T1000 (cell line): ENCODE measurements at places on chromosomes 3 and 15.

GRCh38 chr15:47846876-47847275 lies 129.6 kb downstream of the SEMA6D start:
- no peak for DNase-seq

- DNase-seq: no peak
Observed at GRCh38 chr3:5019411-5020241, 40.4 kb downstream of the BHLHE40 start.

GRCh38 chr3:139222100-139222657 lies 121.6 kb upstream of the MRPS22 start:
- no peak for DNase-seq

GRCh38 chr3:183498634-183499033 lies 56.9 kb downstream of the KLHL6 start:
- DNase-seq: no peak

DNA sequence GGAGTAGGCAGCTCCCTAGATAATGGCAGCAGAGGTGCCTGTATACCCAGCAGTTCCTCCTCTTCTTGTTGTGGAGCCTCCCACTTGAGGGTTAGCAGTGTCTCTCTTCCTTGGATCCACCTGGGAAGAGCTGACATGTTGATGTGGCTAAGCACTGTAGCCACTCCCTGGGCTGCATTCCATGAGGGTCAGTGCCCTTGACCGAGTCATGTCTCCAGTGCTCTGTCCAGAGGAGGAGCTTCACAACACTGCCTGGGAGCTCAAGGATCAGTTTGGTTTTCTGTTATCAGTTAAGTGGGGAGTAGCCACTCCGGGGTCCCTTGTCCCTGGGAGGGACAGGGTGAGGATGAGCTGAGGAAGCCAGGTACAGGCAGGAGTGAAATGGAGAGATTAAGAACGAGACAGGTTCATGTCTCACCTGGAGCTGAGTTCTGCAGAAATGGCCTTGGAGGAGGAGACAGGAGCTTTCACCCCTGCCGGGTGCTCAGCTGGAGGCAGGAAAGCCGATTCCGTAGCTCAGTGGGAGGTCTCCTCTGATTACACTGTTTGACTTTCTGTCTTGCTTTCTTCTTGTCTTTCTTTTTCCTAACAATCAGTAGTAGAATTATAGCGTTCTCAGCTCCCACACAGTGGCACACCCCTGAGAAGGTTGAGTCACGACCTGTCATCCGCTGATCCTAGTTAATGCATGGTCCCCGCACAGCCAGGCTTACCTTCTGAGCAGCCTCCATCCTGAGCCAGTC lies 57.9 kb upstream of the SEC22A start:
- DNase-seq: no peak

GRCh38 chr3:141482245-141482922 lies 4.4 kb upstream of the RASA2 start:
- peak; percentile 45 for DNase-seq

DNA sequence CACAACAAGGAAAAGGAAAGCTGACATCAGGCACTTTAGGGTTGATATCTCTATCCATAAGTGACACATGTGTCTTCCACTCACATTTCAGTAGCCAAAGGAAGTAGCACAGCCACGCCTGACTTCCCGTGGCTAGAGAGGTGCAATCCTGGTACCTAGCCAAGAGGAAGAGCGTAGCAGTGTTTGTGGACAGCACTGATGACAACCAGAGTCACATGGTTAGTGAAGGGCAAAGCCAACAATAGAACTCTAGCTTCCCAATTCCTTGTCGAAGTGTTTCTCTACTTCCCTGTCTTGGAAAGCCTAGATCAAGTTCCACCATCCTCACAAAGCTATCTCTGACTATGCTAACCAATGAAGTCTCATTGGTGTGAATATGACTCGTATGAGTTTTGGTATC lies 189.2 kb downstream of the RSL24D1 start:
- no peak for DNase-seq

GRCh38 chr3:30713885-30714503 lies 107.6 kb downstream of the TGFBR2 start:
- no peak for DNase-seq

DNA sequence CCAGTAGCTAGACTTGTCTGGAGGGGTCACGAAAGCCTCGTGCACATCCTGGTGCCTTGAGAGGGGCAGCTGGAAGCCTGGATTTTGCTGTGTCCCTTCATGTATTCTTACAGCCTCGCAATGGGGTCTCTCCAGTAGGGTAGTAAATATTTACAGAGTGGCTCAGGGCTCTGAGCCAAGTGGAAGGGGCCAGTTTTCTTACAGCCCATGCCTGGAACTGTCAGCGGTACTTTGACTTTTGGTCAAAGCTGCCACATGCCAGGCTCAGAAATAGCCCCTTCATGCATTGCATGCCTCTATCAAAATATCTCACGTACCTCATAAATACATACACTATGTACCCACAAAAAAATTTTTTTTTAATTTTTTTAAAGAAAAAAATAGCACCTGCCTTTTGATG lies 119.2 kb downstream of the OSBPL10 start:
- DNase-seq: no peak

DNA sequence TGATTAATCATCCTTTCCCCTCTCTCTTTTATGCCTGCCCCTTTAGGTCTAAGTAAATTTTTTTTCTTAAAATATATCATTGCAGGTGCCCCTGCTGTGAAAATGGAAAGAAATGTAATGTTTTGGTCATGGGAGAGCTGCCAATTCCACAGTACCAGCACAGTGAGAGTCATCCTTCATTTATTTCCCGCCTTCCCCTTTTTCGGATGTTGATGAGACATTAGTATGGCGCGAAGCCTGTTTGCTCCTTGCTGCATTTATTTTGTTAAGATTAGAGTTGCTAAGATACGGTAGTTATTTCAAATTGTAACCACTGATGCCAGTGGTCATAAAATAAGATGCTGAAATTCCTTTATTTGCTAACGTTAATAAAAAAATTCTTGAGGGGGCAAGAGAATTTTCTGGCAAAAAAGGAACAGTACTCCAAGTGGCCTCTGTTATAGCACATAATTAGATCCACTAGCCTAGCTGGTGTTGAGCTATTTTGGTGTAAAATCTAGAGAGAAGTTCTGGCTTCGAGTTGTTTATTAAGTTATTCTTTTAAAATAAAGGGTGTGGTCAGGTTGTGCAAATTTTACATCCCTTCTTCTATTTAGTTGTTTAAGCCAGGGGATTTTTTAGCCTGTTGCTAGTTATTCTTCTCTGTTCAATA lies 62.8 kb downstream of the MDFIC2 start:
- DNase-seq: no peak

DNA sequence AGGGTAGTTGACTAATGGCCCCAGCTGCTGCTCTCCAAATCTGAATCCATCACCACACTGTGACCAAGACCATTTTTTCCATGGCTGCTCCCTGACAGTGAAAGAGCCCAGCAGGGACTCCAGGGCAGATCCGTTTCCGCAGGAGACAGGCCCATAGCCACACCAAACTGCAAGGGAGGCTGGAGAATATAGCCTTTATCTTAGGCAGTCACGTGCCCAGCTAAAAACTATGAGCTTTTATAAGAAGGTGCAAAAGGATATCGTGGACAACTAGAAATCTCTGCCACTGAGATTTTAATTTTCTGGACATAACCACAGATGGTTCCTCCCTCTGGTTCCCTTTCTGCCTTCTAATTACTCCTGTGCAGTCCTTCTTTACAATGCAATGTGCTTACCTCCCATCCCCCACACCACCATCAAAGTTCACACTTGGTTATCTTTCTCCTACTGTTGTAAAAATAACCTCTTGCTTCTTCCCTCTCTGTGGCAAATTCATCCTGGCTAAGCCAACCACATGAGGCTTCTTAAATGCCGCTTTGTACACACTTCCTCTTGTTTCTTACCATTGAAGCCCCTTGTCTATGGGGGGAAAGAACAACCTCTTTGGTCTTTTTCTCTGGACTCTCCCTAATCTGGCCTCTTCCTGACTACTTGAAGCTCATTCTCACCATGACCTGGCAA lies 233.7 kb downstream of the SHQ1 start:
- no peak for DNase-seq

DNA sequence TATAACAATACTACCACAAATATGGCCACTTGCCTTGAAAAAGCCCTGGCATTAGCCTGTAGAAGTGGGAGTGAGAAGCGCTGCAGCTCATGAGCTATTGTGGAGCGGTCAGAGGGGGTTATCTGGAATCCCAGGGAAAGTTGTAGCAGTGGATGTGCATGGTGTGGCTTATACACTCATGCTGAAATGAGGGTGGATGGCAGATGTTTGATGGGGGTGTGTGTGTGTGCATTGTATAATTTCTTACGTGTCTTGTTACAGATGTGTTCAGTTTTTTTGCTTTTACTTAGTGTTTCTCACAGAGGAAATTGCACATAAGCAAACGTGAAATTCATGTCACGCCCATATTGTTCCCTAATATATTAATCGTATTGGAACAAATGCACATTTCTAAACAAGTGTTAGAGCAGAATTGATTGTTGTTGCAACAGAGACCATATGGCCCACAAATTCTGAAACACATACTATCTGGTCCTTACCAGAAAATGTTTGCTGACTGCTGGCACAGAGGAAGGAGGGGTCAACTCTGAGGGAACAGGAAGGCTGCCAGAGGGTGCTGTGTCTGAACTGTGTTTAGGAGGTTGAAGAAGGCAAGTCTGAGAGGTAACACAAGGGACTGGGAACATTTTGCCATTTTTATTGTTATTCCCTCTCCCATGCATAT lies 200.0 kb upstream of the CFAP20DC start:
- no peak for DNase-seq

GRCh38 chr3:117523418-117523817 lies 813.8 kb downstream of the TUSC7 start:
- DNase-seq: no peak

GRCh38 chr15:89761009-89761831 lies 10.2 kb upstream of the MESP1 start:
- no peak for DNase-seq

GRCh38 chr3:88112289-88112688 lies 37.5 kb upstream of the C3orf38 start:
- no peak for DNase-seq

- DNase-seq: no peak
Observed at GRCh38 chr15:42155546-42156242, 742 bp downstream of the PLA2G4F start.

DNA sequence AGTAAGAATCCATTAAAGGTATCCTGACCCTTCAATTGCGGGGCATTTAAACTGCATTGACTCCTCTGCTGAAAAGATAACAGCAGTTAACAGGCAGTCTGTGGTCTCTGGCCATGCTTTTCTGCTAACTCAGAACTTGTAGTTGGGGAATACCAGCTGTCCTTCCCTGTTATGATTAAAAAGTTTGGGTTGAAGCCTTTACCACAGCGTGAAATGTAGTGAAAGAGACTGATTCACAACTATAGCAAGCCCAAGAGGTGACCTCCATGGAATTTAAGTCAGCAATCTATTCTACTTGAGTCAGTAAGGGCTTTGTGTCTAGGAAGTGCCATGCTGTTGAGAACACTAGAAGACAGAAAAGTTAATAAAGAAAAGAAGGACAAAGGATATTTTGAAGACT lies 1037.3 kb downstream of the SI start:
- no peak for DNase-seq

DNA sequence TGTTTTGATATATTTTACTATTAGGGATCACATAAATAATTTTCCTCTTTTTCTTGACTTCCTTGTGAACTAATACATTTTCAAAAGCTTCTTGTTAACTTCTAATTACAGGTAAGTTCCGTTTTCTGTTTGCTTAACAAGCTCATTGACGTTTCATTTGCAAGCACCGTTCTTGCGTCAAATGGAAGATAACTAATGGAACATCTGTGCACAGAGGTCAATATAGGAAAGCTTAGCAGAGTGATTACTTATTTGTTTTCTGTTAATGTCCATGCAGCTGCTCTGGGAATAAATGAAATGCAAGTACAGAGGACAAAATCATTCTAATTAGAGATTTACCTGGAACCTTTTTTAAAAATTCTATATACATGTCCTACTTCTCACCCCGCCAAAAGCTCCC lies 115.5 kb upstream of the C2CD4B start:
- DNase-seq: no peak

GRCh38 chr3:9732080-9732739 lies 675 bp downstream of the BRPF1 start:
- no peak for DNase-seq

- DNase-seq: no peak
Observed at GRCh38 chr15:58387130-58387529, 44.7 kb upstream of the LIPC start.

GRCh38 chr3:111603679-111604078 lies 8.5 kb upstream of the ZBED2 start:
- no peak for DNase-seq

GRCh38 chr3:62818347-62818746 lies 56.9 kb downstream of the CADPS start:
- DNase-seq: no peak

- DNase-seq: no peak
Observed at GRCh38 chr3:159045279-159045885, 243.5 kb downstream of the MFSD1 start.

GRCh38 chr15:91488452-91488851 lies 365.1 kb upstream of the SLCO3A1 start:
- DNase-seq: no peak

DNA sequence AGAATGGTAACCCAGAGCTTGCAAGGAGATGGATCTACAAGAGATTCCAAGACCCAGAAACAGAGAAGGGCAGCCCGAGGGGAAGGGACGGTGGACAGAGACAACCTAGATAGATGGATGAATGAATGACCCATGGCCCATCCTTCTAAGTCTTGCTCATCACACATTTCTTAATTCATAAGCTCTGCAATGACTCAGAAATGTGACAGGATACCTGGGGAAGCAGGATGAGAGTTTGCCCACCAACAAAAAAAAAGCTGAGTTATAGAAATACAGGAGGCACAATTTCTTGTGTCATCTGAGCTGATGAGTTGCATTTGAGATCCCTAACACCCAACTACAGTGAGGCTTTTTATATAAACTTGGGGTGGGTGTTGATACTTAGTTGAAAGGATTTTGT lies 76.6 kb downstream of the CNTN3 start:
- DNase-seq: no peak

DNA sequence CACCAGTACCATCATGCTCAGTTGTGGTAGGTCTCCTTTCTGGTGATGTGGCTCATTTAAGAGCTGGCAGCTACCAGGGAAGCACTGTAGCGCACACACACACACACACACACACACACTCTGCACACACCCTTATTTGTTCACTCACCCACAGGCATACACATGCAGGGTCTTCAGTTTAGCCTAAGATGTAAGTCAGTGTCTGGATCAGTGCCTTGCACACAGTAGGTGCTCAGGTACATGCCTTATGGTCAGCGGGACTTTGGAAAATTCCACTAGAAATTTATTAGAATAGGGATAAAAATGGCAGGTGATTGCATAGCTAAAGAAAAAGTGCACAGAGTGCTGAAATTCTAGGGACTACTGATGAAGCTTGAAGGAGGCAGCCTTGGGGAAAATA lies 23.6 kb downstream of the XYLB start:
- no peak for DNase-seq

DNA sequence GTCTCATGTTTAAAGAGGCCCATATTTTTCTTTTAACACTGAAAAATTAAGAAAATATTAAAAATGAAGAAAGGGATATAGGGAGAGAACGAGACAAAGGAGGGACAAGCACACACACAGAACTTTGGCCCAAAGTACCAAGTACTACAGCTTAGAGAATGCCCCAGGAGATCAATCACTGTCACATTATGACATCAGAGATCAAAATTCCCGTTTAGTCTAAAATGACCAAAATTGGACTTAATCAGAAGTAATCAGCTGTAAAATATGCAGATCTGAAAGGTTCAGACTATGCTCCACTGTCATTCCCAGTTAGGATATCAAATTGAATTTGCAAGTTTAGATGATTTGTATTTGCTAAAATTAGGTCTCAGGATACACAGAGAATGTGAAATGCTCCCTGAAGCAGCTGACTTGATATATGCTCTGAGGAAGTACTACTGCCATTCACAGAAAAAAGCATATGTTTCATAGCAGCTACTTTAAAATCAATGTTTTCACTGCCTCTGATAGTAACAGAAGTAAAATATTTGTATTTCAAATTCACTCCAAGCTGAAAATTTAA lies 123.0 kb downstream of the PEAK1 start:
- DNase-seq: no peak
